Esophagus muscularis mucosa (tissue), 4 donors: ENCODE measurements at places on chromosomes 11 and 22. TPM values are rescaled to one million over a fixed set of nuclear protein-coding genes. Genes with fewer than 3 reads are reported as not detected.

DNA sequence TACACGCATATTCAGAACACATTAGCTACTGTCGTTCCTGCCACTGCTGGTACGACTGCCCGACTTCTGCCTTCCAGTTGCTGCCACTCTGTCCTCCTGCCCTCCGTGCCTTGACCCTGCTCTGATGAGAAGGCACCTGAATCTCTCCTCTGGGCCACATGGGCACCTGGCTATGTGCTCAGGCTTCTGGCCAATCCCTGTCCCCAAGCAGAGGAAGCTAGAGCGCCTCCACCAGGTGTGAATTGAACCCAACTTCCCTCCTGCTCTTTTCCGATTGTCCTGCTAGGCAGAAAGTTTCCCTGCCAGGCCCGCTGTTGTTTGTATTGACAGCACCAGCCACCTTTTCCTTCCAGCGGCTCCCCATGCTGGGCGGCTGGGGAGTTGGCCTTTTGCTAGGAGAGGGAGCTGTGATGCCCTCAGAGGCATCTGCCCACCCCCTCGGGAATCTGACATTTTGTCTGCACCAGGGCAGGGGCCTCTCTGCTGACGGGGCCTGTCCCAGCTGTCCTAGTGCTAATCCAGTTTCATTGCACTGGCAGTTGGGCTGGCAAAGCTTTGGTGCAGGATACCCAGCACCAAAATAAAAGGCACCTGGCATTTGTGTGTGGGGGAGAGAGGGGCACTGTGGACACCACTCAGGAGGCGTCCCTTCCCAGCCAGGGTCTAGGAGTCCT lies 118.0 kb downstream of the GRIK4 start:
- no peak overlapping the region for H3K4me3 ChIP-seq
- H3K36me3 ChIP-seq = no peaks in the 10 kb centered on the region
- H3K27me3 ChIP-seq = peaks cover under 1% of the 10 kb centered on the region
- no peak for DNase-seq
- no peak overlapping the region for H3K27ac ChIP-seq

DNA sequence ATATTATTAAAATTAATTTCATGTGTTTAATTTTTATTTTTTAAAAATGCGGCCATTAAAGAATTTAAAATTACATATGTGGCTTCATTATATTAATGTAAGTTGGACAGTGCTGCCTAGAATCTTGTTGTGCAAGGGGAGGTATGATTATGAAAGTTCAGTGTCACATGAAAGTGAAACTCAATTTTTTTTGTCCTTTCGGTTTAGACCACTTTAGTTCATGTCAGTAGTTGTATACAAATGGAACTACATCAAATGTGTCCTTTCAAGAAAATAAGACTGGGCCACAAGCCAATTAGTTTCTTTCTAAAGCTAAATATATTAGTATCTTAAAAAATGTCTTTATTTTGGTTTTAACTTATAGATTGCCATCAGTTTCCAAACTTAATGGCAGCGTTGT lies 35.7 kb downstream of the TBCEL start:
- DNase-seq = no peak
- H3K27me3 ChIP-seq = no peaks in the 10 kb centered on the region
- H3K4me1 ChIP-seq = no peaks in the 10 kb centered on the region
- no peak overlapping the region for H3K4me3 ChIP-seq

DNA sequence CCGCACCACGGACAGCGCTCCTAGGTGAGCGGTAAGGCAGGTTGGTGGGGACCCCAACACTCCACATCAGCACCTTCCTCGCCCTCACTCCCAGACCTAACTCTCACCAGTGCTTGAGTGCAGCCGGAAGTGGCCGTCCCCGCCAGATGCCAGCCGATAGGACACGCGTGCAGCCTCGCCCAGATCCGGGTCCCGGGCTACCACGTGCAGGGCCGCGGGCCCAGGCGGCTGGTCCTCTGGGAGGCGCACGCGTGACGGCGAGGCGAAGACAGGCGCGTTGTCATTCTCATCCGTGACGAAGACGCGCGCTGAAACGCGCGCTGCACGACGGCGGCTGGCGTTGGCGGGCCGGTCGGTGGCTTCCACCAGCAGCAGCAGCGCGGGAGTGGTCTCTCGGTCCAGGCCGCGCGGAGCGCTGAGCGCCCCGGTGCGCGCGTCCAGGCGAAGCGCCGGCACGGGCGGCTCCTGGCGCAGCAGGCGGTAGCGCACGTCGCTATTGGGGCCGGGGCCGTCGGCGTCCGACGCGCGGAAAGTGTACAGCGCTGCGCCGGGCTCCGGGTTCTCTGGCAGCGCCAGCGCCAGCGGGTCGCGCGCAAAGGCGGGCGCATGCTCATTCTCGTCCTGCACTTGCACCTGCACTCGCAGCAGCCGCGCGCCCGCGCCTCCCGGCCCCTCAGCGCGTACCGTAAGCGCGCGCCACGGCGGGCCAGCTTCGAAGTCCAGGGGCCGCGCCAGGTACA lies 10.8 kb upstream of the TPP1 start:
- H3K27ac ChIP-seq = no peak overlapping the region
- no peak overlapping the region for H3K4me3 ChIP-seq
- no peak for DNase-seq
- H3K36me3 ChIP-seq = peaks cover 70% of the 10 kb centered on the region

STARD10 gene
- 26.6 TPM for total RNA-seq

FGF3 gene
- total RNA-seq = not detected
